NCI-H226 (cell line): ENCODE measurements at places on chromosomes 4 and X.

DNA sequence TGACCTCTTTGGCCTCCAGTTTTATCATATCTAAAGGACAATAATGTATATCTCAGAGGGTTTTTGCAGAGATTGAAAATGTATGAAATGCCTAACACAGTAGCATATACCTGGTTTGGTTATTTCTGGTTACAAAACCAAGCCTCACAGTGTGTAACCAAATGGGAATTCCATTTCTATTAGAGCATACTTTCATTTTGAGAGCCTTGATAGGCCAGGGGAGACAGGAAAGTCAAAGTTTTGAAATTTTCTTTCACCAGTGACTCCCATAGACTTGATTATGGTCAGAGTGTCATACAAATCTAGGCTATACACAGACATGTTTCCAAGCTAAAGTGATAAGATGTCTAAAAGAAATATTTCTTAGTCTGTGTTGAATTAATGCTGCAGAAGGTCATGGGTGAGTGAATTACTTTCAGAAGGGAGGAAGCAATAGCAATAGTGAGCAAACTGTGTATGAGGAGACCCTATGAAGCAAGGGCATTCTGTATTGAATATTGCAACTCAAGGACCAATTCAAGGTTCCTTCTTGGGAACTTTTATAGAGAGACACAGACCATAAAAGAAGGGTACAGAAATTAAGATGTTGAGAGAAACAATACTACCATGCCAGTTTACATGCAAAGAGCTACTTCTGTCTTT lies 151.1 kb downstream of the PDE5A start:
- DNase-seq, result peak; percentile 22

- no peak for DNase-seq
Observed at GRCh38 chr4:177408023-177408422, 34.2 kb downstream of the AGA start.

DNA sequence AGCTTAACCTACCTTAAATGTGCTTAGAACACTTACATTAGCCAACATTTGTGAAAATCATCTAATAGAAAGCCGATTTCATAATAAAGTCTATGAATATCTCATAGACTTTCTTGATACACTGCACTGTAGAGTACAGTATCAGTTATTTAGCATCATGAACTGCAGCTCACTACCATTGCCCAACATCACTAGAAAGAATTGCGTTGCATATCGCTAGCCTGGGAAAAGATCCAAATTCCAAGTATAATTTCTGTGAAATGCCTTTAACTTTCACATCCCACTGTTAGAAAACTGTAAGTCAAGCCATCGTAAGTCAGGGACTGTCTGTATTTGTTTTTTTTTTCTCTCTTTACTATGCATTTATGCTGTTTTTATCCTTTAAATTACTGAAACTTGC lies 918.6 kb upstream of the PABPC4L start:
- DNase-seq, result peak; percentile 51

- no peak for DNase-seq
Observed at GRCh38 chrX:49949961-49950360, 27.6 kb downstream of the CLCN5 start.

GRCh38 chr4:84631573-84631972 lies 48.6 kb downstream of the CDS1 start:
- DNase-seq, result peak; percentile 12

DNA sequence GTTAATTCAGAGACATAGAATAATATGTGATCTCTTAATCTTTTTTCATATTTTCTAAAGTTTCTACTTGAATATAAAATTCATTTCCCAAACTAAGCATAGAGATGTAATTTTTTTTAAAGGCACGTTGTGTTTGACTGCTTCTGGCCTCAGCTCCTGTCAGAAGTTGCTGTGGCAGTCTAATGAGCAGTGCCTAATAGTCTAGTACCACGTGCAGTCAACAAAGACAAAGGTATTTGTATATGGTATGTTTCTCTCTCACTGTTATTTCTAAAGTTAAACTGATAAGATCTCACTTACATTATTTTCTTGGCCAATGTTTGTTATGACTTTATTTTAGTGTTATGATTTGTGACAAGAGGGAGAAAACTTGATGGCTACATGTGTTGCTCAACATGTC lies 48.6 kb upstream of the MCUB start:
- DNase-seq, result no peak

- no peak for DNase-seq
Observed at GRCh38 chrX:375181-376036, 11.3 kb downstream of the PPP2R3B start.

DNA sequence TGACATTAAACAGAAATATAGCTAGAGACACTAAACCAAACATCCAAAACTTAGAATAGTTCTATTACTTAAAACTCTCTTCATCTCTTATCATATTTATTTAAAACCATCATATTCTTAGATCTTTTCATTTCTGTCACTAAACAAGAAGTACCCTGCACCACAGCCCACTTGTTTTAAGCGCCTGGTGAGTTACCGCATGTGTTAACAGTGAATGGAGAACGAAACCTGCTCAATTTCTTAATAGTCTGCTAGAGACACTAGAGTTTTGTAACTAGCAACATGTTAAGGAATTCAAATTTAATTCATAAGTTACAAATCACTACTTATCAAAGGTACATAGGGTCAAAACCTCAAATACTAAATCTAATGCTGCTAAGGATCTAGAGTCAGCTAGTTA lies 111.5 kb downstream of the FBXW7 start:
- DNase-seq, result no peak

DNA sequence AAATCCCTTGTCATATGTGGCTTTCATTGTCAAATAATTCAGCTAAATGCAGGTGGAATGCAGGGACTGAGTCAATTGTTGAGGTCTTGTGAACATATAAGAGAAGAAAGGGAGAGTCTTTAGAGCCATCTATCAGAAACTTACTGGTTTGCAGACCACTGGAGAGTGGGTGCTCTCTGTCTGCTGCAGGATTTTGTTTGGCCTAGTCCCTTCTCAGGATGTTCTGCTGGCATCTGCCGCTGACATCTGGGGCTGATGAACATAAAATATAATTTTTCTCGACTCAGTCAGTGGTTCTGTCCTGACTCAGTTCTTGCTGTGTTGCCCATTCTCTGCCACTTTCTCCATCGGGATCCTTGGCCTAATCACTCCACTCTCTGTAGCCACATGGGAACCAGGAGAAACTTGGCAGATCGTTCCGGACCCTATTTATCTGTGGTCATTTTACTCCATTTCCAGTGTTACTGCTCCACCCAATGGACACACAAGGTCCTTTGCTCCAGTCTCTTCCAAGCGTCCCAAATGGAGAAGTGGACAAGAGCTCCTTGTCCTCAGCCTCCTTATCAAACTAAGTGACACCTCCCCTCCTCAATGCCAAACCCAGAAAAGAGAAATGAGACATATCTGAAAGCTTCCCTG lies 436.2 kb downstream of the FAT4 start:
- DNase-seq, result peak; percentile 22

DNA sequence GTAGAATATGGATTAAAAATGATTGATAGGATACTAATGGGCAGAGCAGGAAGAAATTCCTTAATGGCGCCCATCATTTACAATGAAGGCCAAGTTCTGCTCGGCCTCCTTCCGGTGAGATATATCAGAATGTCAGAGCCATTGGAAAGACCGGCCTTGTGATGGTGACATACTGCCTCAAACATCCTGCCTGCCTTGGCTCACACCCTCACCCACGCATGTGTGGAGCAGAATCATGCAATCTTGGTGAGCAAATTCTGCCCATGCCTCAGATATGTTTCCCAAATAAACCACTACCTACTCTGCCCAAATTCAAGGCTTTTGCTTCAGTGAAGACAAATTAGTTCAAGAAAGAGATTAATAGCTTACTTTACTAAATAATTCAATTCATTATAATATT lies 163.3 kb downstream of the MID1 start:
- peak; percentile 10 for DNase-seq

DNA sequence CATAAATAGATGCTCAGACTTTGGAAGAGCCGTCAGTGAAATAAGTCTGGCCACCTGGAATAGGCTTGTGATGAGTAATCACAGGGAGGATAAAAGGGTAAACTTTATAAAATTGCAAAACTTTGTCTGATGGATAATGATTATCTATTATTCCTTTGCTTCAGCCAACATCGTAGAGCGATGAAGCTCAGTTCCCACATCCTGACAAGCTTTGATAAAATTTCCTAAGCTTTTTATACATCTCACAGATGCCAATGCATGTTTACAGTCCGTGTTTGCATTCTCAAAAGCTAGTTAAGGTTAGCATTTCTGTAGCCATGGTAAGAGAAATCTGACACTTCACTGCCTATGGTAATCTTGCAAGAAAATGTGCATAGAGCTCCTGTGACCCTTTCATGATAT lies 15.4 kb upstream of the UGDH start:
- no peak for DNase-seq

GRCh38 chr4:48343551-48343950 lies 2.2 kb downstream of the SLAIN2 start:
- no peak for DNase-seq

GRCh38 chr4:124940387-124940786 lies 227.9 kb upstream of the ANKRD50 start:
- DNase-seq, result peak; percentile 91
